ENCODE measurements at places on chromosomes 7 and 10. TPM values are rescaled to one million over a fixed set of nuclear protein-coding genes. Genes with fewer than 3 reads are reported as not detected.
A peak's percentile ranks its signal among the peaks of the same experiment; 100 is the strongest.

C10orf105 gene
- total RNA-seq = 0.11 TPM

EPC1 gene
- total RNA-seq = 57.8 TPM

ACBD5 gene
- 23.1 TPM for total RNA-seq

PTPRN2 gene
- total RNA-seq = 2.1 TPM

TAS2R4 gene
- 3.5 TPM for total RNA-seq

OGDH gene
- total RNA-seq = 67.4 TPM

CYP3A7 gene
- total RNA-seq = not detected

ZNF365 gene
- not detected for total RNA-seq

CPA4 gene
- total RNA-seq = 4.1 TPM

CAV2 gene
- total RNA-seq = 8.5 TPM

STAMBPL1 gene
- total RNA-seq = 3.8 TPM

NEUROD6 gene
- not detected for total RNA-seq

DNA sequence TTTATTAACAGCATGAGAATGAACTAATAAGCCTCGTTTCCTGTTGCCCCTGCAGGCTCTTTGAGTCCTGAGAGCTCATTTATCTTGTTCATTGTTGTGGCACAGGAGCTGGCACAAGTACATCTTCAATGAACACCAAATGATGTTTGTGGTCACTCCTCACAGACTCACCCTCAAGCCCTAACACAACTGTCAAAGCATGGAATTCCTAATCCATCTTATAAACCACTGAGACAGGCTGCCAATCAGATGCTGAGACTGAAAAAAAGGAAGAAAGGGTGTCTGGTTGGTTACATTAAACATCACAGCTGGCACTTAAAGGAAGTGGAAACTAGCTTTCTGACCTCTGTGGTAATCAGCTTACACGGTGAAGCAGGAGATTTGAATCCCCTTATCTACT is 7.7 kb upstream of the CCDC172 start:
- no peak for DNase-seq
- H3K27ac ChIP-seq = no peak overlapping the region
- no peaks in the 10 kb centered on the region for H3K36me3 ChIP-seq
- no peak overlapping the region for H3K4me3 ChIP-seq
- no peaks in the 10 kb centered on the region for H3K27me3 ChIP-seq

GRCh38 chr7:127828843-127829500 is 177.0 kb downstream of the SND1 start:
- no peaks in the 10 kb centered on the region for H3K36me3 ChIP-seq
- H3K4me1 ChIP-seq = no peaks in the 10 kb centered on the region
- H3K27ac ChIP-seq = no peak overlapping the region
- no peak overlapping the region for H3K4me3 ChIP-seq

DNA sequence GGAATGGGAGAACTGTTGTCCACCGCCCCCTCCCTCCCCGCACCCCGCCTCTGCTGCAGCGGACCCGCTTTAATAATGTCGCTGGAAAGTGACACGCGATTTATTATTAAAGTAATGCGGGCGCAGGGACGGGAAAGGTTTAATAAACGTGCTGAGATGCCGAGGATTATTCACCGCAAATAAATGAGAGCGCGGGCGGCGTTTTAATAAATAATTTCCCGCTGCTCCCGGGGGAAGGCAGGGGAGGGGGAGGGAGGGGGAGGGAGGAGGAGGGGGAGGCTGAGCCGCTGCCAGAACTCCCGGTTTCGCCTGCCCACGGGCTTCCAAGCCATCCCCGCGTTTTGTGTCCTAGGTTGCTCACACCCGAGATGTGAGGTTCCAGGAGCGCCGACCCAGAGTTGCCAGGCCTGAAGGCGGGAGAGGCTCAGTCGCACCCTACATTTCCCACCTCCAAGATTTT is 5.1 kb downstream of the KAZALD1 start:
- no peak for DNase-seq
- peak overlapping the region; percentile 82 for H3K4me3 ChIP-seq
- no peaks in the 10 kb centered on the region for H3K36me3 ChIP-seq

GRCh38 chr10:59011972-59012632 is 164.3 kb upstream of the PHYHIPL start:
- H3K27ac ChIP-seq = no peak overlapping the region
- H3K4me1 ChIP-seq = no peaks in the 10 kb centered on the region
- H3K27me3 ChIP-seq = no peaks in the 10 kb centered on the region
- no peak overlapping the region for H3K4me3 ChIP-seq
- DNase-seq = no peak

- H3K36me3 ChIP-seq = no peaks in the 10 kb centered on the region
- no peak overlapping the region for H3K4me3 ChIP-seq
- peaks cover 47% of the 10 kb centered on the region for H3K27me3 ChIP-seq
- no peak overlapping the region for H3K27ac ChIP-seq
These were observed 2.7 kb downstream of the IL2RA start for GRCh38 chr10:6059506-6059905.

- no peak for DNase-seq
- H3K4me3 ChIP-seq = no peak overlapping the region
- H3K36me3 ChIP-seq = no peaks in the 10 kb centered on the region
- no peak overlapping the region for H3K27ac ChIP-seq
- peaks cover 34% of the 10 kb centered on the region for H3K27me3 ChIP-seq
These were observed 125.3 kb downstream of the DYNC1I1 start for GRCh38 chr7:95897557-95898251.

GRCh38 chr7:53904355-53904754 is 637.8 kb upstream of the VSTM2A start:
- H3K4me3 ChIP-seq = no peak overlapping the region
- no peaks in the 10 kb centered on the region for H3K4me1 ChIP-seq
- no peaks in the 10 kb centered on the region for H3K36me3 ChIP-seq
- H3K27ac ChIP-seq = no peak overlapping the region
- DNase-seq = no peak

GRCh38 chr10:11602919-11603523 is 8.4 kb downstream of the USP6NL start:
- H3K27me3 ChIP-seq = no peaks in the 10 kb centered on the region
- H3K4me3 ChIP-seq = no peak overlapping the region
- H3K27ac ChIP-seq = peak overlapping the region; percentile 79
- peaks cover 26% of the 10 kb centered on the region for H3K4me1 ChIP-seq
- no peak for DNase-seq

DNA sequence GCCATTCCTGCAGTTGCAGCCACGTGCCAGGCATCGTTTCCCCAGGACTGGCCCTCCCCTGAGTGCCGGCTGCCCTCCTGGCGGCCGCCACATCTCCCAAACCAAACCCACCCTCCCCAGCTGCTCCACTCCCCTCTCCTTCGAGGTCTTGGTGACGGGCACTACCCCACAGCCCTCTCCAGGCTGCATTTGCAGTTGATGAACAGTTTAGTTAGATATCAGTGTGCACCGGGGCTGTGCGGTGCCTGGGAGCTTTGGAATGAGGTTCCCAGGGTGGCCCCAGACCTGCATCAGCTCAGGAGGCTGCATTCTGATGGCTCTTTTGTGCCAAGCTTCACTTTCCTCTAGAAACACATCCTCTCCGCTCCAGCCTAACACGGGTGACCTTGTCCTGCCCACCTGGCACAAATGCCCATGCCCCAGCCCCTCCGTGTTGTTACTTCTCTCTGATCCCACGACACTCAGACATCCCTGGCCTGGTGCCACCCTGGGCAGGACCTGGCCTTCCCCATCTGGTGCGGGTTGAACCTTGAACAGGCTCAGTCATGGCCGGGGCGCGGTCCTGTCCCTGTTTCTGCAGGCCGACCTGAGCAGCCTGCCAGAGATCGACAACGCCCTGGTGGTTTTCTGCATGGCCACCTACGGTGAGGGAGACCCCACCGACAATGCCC is 14.5 kb downstream of the TMEM120A start:
- no peak overlapping the region for H3K27ac ChIP-seq
- H3K36me3 ChIP-seq = peaks cover 8% of the 10 kb centered on the region

- peaks cover 10% of the 10 kb centered on the region for H3K27me3 ChIP-seq
- no peak overlapping the region for H3K4me3 ChIP-seq
- H3K27ac ChIP-seq = no peak overlapping the region
- H3K36me3 ChIP-seq = no peaks in the 10 kb centered on the region
- peaks cover 9% of the 10 kb centered on the region for H3K4me1 ChIP-seq
- no peak for DNase-seq
These were observed 425.6 kb downstream of the PAXIP1 start for GRCh38 chr7:154577141-154577873.

DNA sequence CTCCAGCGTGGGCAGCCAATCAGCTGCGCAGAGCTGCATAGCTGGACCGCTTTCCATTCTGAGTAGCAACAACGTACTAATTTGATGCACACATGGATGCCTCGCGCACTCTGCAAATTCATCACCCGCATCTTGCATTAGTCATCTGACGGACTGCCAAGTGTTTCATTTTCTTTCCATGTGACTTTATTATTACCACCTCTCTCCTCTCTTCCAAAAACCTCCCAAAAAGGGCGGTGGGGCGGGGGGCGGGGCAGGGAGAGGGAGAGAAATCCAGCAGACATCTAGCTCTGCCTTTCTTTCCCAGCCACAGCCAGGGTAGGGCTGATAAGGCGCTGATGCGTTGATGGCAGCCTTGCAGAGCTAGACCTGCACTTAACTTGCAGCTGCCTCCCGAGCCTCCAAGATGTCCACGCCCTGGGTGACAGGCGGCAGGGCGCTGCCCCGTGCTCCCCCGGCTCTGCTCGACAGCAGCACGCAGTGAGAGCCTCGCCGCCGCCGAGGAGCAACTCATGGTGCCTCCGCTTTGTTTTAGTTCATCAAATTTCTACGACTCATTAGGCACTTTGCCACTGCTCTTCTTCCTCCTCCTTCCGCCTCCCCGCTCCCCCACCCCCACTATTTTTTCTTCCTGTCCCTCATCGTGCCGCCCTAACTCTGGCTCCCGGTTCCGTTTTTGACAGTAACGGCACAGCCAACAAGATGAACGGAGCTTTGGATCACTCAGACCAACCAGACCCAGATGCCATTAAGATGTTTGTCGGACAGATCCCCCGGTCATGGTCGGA is 147.3 kb downstream of the CELF2 start:
- peaks cover 27% of the 10 kb centered on the region for H3K4me1 ChIP-seq
- peaks cover 6% of the 10 kb centered on the region for H3K36me3 ChIP-seq
- H3K27ac ChIP-seq = no peak overlapping the region
- DNase-seq = no peak
- peak overlapping the region; percentile 77 for H3K4me3 ChIP-seq

- DNase-seq = no peak
- H3K27ac ChIP-seq = no peak overlapping the region
- H3K27me3 ChIP-seq = no peaks in the 10 kb centered on the region
- H3K36me3 ChIP-seq = peaks cover 7% of the 10 kb centered on the region
These were observed 61.4 kb upstream of the ASAH2 start for GRCh38 chr10:50312464-50313437.

DNA sequence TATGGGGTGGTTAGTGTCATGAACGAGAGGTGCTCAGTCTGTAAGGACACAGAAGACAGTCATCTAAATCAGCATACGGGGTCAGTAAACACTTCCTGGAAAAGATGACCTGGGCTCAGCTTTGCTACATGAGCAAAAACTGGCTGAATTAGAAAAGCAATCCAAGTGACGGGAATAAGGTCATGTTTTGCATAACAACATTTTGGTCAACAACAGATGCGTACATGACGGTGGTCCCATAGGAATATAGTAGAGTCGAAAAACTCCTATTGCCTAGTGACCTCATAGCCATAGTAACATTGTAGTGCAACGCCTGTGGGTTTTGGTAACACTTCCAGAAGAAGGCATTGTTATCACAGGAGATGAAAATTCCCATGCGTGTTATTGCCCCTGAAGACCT is 92.9 kb downstream of the CTNNA3 start:
- no peak overlapping the region for H3K27ac ChIP-seq
- no peak overlapping the region for H3K4me3 ChIP-seq
- no peaks in the 10 kb centered on the region for H3K36me3 ChIP-seq

- no peak overlapping the region for H3K27ac ChIP-seq
- H3K4me3 ChIP-seq = no peak overlapping the region
- H3K27me3 ChIP-seq = no peaks in the 10 kb centered on the region
- peaks cover 18% of the 10 kb centered on the region for H3K4me1 ChIP-seq
- H3K36me3 ChIP-seq = peaks cover 4% of the 10 kb centered on the region
These were observed 32.3 kb downstream of the RBM17 start for GRCh38 chr10:6121146-6121545.

- DNase-seq = no peak
- no peak overlapping the region for H3K4me3 ChIP-seq
- no peaks in the 10 kb centered on the region for H3K27me3 ChIP-seq
- H3K36me3 ChIP-seq = no peaks in the 10 kb centered on the region
- no peak overlapping the region for H3K27ac ChIP-seq
These were observed 19.9 kb upstream of the MAP3K8 start for GRCh38 chr10:30413996-30414576.

- H3K27ac ChIP-seq = no peak overlapping the region
- no peaks in the 10 kb centered on the region for H3K36me3 ChIP-seq
- peaks cover 26% of the 10 kb centered on the region for H3K27me3 ChIP-seq
- H3K4me1 ChIP-seq = no peaks in the 10 kb centered on the region
- H3K4me3 ChIP-seq = no peak overlapping the region
These were observed 53.5 kb downstream of the SLIT1 start for GRCh38 chr10:97132273-97132672.

GRCh38 chr7:131329176-131329570 is 1.5 kb downstream of the MKLN1 start:
- no peak for DNase-seq
- peak overlapping the region; percentile 94 for H3K4me3 ChIP-seq
- no peaks in the 10 kb centered on the region for H3K27me3 ChIP-seq
- H3K27ac ChIP-seq = peak overlapping the region; percentile 99
- H3K36me3 ChIP-seq = peaks cover 7% of the 10 kb centered on the region

- H3K36me3 ChIP-seq = no peaks in the 10 kb centered on the region
- no peak for DNase-seq
- peaks cover 2% of the 10 kb centered on the region for H3K27me3 ChIP-seq
- H3K4me1 ChIP-seq = no peaks in the 10 kb centered on the region
- no peak overlapping the region for H3K4me3 ChIP-seq
- H3K27ac ChIP-seq = no peak overlapping the region
These were observed 120.4 kb upstream of the STEAP1 start for GRCh38 chr7:90033850-90034249.

Data from mesothelial cell of epicardium (in vitro differentiated cells).